ENCODE measurements at places on chromosomes 4 and X. TPM values are rescaled to one million over a fixed set of nuclear protein-coding genes. Genes with fewer than 3 reads are reported as not detected.

- DNase-seq, result peak; percentile 80
Measured at GRCh38 chr4:76987153-76987591, 37.6 kb downstream of the SEPTIN11 start.

DNA sequence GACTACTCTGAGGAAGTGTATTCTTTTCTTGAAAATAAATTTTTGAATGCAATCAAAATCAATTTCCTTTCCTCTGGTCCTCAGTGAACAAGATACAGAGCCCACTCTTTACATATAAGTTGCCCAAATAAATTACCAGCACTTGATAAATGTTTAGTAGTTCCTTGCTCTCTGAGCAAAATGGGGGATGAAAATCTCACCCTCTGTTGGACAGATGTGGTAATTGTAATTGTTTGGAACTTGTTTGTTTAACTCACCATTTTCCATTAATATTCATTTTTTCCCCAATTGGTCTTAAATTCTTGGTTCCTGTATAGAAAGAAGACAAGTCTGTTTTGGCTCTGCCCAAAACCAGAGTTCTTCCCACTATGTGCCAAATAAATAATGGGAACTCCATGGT is 146.3 kb downstream of the LDB2 start:
- no peak for DNase-seq

GRCh38 chrX:100615005-100615404 is 21.6 kb downstream of the TSPAN6 start:
- no peak for DNase-seq

DNA sequence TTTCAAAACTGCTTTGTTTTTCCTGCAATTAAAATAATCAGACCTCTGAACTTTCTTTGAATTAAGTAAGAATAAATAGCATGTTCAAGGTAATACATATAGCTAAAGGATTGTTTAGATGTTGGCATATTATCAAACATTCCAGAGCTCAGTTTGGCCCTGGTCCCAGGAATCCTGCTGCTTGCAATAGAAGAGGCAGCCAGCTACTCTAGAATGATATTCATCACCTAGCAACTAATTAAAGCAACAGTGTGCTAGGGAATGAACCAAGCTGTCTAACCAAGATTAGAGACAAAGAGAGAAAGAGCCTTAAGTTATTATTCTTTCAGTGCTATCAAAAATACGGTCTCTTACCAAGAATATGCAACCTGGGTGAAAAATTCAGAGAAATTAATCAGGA is 460.9 kb downstream of the GABRG1 start:
- DNase-seq, result no peak

DNA sequence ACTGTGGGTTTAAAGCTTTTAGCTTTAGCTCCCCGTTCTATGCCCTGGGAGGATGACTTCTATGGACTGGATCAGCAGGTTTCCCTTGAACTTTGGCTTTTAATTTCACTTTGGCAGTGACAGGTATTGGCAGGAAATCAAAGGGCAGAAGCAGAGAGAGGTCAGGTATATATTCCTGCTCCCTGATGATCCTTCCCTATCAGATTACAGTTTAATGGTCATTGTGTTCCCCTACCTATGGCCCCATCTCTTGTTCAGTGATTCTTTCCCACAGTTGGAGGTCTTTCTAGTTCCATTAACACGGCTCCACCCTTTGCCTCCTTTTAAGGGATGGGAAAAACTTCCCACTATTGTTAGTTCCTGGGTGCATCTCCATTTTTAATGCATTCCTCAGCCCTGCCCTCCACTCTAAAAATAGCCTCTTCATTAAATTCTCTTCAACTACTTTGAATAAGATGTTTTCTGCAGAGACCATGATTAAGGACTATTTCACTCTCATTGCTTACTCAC is 107.8 kb upstream of the TMEM47 start:
- no peak for DNase-seq

- peak; percentile 71 for DNase-seq
Measured at GRCh38 chrX:107775000-107775733, 420 bp downstream of the TSC22D3 start.

The CCDC110 gene
- 5.5 TPM for total RNA-seq

DNA sequence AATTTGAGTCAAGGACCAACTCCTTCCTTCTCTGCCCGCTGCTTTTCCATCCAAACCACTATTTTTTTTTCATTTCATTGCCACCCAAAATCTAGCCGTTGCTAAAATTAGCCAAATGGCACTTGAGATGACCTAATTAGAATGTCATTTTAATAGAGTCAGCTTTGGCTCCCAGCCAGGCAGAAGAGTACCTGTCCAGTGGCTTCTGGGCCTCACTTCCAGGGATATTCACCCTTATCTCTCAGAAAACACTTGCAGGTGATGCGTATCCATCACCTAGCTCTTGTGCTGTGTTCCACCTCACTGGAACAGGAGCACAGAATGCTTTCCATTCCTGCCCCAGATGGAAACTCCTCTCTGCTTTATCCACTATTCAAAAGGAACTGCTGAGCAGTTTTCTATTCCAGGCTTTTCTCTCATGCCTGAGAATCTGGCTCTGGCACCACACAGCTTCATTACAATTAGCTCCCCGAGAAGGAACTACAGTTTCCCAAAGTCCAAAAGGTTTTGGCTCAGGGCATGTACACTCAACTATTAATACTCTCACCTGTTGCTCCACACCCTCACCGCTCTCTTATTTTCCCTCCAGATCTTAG is 18.5 kb downstream of the MAGEA9B start:
- DNase-seq, result no peak

- no peak for DNase-seq
Measured at GRCh38 chrX:101265869-101266428, 25.2 kb downstream of the TAF7L start.

DNA sequence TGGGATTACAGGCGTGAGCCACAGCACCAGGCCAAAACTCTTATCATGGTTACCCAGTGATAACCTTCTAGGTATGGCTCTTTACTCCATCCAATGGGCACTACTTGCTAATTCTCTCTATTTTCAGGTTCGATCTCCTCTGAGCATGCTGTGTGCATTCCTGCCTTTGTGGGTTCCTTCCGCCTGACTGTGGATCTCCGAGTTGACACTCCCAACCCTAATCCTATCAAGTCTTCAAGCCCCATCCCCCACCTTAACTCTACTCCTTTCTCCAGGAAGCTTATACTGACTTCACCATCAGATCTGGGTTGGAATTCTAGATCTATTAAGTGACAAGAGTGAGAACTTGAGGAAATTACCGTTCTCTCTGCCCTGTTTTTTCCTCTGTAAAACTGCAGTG is 64.6 kb downstream of the ZAR1 start:
- no peak for DNase-seq

The ADGRA3 gene
- total RNA-seq, result 58.9 TPM

DNA sequence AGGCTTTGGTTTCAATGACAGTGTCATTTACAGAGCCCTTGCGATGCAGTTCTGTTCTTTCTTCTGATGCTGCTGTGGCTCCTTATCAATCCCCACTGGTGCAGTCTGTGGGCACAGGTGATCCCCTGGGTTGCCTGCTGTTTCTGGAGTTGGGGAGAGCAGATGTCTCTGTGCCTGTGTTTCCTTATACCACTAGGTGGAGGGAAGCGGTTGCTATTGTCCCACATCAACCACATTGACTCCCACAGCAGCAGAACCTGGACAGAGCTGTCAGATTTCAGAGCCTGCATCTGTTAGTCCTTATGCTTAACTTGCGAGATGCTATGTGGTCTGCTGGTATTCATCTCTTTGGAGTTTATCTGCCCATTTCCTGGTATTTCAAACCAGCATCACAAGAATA is 57.7 kb downstream of the NEIL3 start:
- DNase-seq, result no peak

The RTL3 gene
- total RNA-seq, result 2.8 TPM

DNA sequence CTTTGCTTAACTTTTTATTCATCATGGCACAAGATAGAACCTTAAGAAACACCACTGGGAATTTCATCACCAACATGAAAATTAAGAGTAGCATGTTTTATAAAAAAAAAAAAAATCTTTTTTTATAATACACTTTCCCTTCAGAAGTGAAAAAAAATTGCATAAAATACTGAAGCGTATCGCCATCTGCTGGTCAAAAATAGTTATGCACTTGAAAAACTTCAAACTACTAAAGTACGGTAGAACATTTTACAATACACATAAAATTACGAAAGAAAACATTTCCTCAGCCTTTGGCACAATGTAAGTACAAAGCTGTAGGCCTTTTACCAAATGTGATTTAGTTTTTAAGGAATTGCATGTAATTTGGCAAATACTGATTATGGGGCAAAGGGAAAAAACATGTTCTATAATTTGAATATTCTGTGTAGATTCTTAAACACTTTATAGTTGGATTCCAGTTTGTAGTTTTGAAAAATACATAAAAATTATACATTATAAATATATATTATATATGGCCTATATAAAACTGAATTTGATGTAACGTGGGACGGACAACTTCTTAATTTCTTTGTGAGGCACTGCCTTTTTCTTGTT is 26.5 kb downstream of the HCCS start:
- no peak for DNase-seq

The TBC1D1 gene
- total RNA-seq, result 253 TPM

The CLIC2 gene
- total RNA-seq, result 19.7 TPM

DNA sequence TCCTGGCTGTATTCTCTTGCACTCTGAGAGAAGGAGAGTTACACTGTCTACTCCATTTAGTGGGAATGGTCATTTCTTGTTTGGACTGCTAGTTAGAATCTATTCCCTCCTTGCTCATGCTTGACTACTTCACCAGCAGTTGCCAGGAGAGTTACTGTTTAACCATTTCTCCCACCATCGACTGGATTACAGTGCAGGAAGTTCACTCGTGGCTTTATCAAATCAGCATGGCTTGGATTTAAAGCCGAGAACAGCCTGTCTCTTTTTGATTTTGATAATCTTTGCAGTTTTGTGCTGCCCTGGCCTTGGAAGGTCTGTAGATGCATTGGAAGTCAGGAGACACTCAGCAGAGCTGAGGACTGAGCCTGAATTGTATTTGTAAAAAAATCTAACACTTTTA is 3.2 kb downstream of the GBA3 start:
- no peak for DNase-seq

DNA sequence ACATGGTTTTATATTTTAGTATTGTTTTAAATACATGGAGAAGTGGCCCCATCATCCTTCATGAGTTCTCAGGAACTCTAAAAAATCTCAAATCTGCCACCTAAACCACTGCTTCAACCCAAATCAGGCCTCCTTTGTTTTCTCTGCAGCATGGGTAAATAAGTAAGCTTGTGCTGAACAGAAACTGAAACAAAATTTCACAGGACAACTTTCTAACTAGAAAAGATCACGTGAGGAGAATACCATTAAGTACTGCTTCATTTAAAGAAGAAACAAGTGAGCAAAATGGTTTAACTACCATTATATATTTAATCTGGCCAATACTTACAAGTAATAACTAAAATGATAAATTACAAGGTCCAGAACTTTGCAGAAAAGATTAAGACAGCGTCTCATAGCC is 2.5 kb downstream of the ARAP2 start:
- DNase-seq, result no peak

DNA sequence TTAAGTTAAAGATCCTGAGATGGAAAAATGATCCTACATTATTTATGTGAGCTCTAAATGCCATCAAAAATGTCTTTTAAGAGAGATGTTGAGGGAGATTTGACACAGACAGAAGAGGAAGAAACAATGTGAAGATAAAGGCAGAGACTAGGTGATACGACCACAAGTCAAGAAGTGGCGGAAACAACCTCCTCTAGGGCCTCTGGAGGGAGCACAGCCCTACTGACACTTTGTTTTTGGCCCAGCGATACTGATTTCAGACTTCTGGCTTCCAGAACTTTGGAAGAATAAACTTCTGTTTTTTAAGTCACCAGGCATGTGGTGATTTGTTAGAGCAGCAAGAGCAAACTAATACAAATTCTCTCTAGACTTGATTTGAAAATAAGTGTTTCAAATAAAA is 1216.1 kb downstream of the FSTL5 start:
- DNase-seq, result no peak

GRCh38 chr4:87865960-87866598 is 33.3 kb downstream of the MEPE start:
- DNase-seq, result no peak

- no peak for DNase-seq
Measured at GRCh38 chrX:56279863-56280262, 47.7 kb downstream of the KLF8 start.
